NCI-H510A treated with DMSO at 0.1 percent for 48 hours (cell line): ENCODE measurements at places on chromosomes 11 and 22.

DNA sequence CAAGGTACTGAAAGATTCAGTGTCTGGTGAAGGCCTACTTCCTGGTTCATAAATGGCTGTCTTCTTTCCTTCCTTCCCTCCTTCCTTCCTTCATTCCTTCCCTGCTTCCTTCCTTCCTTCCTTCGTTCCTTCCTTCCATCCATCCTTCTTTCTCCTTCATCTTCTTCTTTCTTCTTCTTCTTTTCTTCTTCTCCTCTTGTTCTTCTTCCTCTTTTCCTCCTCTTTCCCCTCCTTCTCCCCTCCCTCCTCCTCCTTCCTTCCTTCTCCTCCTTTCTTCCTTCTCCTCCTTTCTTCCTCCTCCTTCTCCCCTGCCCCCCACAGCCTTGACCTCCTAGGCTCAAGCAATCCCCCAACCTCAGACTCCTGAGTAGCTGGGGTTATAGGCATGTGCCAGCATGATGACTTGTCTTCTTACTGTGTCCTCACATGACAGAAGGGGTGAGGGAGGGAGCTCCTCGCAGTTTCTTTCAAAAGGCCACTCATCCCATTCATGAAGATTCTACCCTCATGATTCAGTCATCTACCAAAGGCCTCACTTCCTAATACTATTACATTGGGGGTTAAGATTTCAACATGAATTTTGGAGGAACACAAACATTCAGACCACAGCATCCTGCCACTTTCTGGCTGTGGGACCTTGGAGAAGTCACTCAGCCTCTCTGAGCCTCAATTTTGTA, 22.6 kb upstream of the CCDC134 start:
- no peak for DNase-seq

- DNase-seq, result no peak
Observed at GRCh38 chr11:118152020-118152551, 537 bp downstream of the SCN4B start.

DNA sequence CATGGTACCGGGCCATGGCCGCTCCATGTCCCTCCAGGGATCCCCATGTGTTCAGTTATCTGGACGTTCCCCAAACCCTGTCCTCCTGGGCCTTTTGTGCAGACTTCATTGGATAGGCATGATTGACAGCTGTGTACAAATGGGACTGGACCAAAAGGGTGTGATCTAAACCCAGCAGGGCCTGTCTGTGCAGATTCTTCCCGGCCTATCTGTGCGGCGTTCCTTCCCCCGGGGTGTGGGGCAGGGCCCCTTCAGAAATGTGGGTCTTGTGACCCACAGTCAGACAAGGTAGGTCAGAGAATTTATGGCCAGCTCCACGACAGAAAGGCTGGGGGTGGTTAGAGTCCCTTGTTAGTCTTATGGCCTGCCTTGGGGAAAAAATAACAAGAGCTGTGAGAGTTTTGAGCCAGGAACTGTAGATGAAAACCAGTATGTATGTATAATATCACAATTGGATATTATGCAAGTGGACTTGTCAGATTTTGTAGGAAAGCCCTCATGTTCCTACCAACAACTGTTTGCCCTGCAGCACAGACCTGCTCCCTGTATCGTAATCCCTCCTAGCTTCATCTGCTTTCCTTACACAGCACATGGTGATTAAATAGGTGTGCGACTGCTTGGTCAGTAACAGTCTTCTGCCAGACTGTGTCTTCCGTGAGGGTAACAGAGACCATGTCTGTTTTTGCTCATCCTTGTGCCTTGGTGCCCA, 31.7 kb downstream of the AP2A2 start:
- DNase-seq, result no peak

DNA sequence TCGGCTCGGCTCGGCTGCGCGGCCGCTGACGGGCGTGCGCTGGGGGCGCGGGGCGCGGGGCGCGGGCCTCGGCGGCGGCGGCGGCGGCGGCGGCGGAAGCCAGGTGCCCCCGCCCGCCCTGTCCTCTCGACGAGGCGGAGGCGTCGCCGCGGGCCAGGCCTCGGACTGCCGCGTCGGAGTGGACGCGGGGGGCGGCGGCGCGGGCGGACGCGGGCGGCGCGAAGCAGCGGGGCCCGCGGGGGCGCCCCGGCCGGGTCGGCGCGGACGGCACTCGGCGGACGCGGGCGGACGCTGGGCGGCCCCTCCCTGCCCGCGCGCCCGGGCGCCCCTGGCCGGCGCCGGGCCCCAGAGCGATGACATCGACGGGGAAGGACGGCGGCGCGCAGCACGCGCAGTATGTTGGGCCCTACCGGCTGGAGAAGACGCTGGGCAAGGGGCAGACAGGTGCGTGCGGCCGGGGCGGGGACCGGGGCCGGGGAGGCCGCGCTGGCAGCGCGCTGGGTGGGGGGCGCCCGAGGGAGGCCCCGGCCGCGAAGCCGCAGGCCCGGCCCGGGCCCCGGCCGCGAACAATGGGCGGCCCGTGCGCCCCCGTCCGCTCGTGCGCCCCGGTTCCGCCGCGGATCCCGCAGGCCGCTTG, at the start of gene BRSK2:
Gene BRSK2, plus strand, starts transcription at position 3 of the 637 bp plus-strand sequence. Its CDS starts 351 bp downstream, at position 354.
- DNase-seq, result no peak

- no peak for DNase-seq
Observed at GRCh38 chr11:124867700-124868099, 2.5 kb downstream of the ROBO3 start.

DNA sequence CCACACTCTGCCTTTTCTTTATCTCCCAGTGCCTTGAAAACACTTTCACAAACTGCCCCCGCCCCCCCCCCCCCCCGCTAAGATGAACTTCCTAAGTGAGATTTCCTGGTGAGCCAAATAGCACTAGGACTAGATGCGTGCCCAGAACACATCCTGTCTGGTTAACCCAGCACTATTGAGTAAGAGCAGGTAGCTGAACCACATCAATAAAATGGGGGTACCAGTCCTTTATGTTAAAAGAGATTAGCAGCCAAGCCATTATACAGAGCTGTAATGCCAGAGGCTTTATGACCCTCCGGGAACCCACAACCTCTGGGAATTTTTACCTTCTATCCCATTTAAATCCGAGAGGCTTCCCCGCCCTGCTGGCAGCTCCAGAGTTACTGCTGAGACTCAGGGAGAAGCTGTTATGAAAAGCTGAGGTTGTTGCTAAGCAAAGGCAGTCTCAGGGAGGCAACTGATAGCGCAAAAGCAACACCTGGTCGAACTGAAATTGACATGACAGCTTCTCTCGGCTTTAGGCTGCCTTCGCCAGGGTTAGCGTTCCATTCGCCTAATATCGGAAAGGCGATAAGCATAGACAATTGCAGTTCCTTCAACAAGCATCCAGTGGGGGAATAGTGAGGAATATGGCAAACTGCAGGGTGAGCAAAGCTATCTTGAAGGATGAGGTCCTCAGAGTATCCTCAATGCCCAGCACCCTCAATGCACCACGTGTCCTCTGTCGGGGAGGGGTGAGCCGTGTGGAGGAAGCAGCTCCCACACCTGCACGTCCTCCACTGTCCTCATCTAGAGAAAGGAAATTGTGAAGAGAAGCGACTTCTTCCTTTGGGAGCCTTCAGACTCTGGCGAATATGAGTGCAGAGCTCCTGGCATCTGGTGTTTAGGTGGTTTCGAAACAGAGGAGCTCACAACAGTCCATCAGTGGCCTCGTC, 977.0 kb downstream of the NTM start:
- DNase-seq, result no peak

DNA sequence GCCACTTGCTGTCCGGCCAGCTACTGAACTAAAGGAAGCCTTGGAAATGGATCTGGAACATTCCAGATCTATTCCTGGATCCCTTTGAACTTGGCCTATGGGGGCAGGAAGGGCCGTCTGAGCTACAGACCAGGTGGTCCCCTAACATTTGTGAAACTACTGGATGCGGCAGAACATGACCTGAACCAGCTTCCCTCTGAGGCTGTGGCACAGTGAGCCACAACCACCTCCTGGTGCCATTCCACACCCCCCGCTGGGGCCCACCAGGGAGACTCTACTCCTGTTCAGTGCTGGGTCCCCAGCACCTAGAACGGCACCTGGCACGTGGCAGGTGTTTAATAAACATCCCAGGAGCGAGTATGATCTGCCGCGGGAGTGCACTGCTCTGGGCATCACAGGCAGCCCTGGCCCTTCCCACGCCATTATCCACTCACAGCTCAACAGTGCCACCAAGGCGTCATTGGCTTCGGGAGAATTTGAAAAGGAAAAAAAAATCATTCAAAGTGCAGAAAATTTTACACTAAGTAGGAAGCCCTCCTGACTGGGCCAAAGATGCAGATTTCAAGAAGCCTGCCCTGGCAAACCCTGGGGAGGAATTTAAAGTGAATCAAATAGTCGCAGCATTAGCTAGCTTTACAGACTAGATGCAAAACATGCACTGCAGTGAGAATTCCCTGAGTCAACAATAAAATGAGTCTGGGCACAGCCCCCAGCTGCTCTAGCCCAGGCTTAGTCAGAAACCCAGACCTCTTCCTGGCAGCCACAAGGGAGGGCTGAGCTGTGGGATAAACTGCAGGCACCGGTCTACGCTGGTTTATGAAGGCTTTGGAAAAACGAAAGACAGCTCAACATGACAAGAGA, 14.3 kb upstream of the EFCAB6 start:
- peak; percentile 41 for DNase-seq

DNA sequence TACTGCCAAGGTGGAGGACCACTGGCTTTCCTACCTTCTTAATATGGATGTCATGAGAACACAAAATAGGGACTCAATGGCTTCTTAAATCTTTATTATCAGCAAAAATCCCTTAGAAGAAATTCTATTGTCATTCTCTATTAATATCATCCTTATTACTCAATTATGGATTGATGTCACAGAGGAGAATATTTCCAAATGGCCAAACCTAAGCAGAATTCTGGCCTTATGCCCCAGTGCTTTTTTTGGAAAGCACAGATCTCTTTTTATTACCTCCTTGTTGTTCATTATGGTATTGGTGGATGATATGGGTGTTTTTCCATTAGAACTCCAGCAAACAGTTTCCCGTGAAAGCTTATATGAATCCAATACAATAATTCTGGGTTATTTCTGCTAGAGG, 9.9 kb downstream of the CRTAM start:
- no peak for DNase-seq

- DNase-seq, result no peak
Observed at GRCh38 chr11:104073950-104074705, 37.7 kb downstream of the DDI1 start.

DNA sequence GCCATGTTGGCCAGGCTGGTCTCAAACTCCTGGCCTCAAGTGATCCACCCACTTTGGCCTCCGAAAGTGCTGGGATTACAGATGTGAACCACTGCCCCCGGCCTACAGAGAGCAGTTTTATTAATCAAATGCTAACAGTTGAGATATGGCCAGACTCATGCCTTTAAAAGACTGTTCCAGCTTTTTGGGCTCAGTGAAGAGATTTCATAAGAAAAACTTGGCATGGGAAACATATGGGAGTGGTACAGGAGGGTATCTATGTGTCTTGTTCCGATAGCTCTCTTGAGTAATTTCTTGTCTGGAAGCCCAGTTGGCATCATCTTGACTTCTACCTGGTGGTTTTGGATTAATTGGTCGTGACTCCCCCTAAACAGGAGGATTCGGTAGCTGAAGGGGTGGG, 8.2 kb upstream of the SLC37A4 start:
- no peak for DNase-seq

- no peak for DNase-seq
Observed at GRCh38 chr11:61172888-61173287, 11.7 kb upstream of the VPS37C start.

- DNase-seq, result no peak
Observed at GRCh38 chr11:27722117-27722952, 22.1 kb upstream of the BDNF start.

DNA sequence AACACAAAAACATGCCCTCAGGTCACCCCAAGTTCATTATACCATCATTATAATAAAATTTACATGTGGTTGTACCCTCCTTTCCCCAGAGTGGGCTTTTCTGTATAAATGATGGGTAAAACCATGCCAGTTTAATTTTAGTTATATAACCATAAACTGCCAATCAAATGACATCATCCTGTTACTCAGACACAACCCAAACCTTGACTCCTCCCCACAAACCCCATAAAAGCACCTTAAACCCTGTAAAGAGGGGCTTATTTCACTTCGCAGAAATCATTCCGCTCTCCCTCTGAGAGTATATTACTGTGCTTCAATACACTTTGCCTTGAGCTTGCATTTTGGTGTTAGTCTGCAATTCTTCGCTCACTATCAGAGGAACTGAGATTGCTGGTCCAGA, 5.5 kb upstream of the APOL3 start:
- no peak for DNase-seq

- DNase-seq, result no peak
Observed at GRCh38 chr22:38881997-38882879, 10.2 kb upstream of the CBX6 start.

DNA sequence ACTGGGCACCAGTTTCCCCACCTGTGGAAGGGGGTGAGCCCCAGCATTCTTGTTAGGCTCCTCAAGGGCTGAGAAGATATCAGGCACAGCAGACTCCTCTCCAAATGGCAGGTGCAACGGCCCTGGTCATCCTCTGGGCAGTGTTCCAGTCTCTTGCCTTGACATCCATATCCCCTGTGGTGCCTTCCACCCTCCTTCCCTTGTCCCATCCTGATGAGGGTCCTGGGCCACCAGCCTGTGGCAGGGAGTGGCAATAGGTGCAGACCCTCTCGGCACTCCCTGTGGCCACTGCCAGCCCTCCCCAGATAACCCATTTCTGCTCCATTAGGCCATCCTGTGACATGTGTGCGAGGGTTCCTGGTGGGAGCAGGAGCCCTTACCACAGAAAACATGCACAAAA, 78.8 kb upstream of the NECTIN1 start:
- no peak for DNase-seq

DNA sequence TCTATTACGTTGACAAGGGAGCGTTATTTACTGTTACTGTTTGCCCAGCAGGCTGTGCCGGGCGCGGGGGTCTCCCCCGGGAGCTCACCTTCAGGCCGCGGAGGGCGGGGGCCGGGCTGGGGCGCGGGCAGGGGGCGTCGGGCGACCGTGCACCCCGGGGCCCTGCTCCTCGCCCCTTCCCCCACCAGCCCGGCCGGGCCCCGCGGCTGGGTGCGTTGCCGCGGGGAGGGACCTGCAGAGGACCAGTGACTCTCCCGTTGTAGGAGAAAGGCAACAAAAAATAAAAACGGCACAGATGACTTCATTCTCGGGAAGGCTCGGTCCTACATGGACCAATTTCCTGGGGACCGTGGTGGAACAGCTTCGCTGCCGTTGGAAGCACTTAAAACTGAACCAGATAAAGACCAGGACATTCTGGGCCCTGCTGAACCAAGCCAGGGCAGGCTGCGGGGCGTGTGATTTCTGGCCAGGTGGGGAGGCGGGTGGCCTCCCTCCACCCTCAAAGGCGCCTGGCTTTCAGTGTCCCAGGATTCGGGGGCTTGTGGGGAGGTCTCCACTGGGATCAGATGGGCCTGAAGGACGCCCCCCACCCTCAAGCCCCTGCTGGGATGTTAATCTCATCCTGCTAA, 57.4 kb downstream of the IGLL1 start:
- no peak for DNase-seq

- DNase-seq, result peak; percentile 86
Observed at GRCh38 chr11:809287-810039, at the start of gene RPLP2. TSS of gene RPLP2 (plus strand) at chr11:809967. CDS start at chr11:810235, 268 bp downstream.

- no peak for DNase-seq
Observed at GRCh38 chr11:120184371-120184945, 26.4 kb upstream of the OAF start.

GRCh38 chr22:17810570-17811116, 36.4 kb upstream of the BID start:
- DNase-seq, result no peak
